ENCODE measurements at places on chromosomes 7 and 10.

- no peak for DNase-seq
These were observed 5.1 kb downstream of the ZMIZ1 start for GRCh38 chr10:79073784-79074432.

DNA sequence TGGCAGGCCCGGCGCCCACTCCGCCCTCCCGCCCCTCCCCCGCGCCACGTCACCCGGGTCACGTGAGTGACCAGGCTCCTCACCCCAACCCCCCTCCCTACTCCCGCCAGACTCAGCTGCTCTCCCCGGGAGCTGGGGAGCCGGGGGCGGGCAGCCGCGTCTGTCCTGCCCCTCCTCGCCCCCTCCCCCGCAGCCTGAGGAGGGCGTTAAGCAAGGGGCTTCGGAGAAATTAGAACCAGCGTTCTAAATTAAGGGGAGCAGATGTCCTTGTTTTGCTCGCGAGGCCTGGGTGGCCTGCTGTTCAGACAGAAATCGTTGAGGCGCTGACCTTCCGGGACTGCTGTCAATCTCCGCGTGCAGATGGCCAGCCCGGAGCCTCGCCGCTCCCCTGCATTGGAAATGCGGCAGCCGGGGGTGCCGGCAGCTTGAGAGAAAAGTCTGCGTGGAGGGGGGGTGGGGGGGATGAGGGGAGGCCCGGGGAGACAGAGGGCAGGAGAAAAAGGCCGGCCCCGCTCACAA lies 102.2 kb upstream of the ZNF438 start:
- no peak for DNase-seq

DNA sequence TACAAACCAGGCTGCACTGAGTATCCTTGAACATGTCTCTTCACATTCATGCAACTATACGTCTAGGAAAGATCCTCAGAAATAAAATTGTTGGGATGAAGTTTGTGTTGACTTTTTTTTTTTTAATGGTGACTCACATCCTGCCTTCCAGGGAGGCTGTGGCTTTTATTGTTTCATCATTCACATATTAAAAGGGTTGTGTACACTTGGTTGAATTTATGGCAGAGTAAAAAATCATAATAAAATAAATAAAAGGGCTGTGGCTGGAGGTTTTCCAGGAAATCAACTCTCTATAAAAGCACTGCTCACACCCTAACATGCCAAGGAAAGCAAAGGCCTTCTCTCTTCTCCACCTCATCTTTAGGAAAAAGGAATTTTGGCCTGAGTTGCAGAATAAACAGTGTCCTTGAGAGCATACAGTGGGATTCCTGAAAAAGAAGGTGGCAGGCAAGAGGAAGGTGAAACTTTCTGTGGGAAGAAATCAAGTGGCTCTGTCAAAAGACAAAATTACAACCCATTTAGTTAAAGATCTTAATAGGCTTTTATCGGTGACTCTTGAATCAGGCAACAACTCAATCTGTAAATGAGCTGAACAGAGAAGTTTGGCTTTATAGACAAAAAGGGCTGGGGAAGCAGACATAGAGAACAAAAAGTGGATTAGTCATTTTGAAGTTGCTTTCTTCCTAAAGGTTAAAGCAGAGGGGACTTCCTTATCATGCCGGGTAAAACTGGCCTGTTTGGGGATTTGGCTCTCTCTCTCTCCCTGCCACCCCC lies 41.6 kb upstream of the FHIP2A start:
- DNase-seq: peak; percentile 80

DNA sequence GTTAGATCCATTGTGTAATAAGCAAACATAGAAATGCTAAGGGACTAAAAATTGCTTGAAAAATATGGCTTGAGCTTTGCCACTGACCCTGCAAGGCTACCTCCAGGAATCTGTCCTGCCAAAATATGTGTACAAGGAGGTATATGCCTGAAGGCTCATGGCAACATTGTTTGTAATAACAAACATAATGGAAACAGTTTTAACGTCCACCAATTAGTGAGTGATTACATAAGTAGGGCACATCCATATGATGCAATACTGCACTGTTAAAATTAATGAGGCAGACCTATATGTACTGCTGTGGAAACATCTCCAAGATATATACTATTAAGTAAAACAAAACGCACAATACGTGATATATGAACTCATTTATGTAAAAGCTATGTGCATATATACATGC lies 13.1 kb upstream of the GOT1 start:
- no peak for DNase-seq

GRCh38 chr10:9229702-9230244 lies 1175.3 kb downstream of the GATA3 start:
- no peak for DNase-seq

DNA sequence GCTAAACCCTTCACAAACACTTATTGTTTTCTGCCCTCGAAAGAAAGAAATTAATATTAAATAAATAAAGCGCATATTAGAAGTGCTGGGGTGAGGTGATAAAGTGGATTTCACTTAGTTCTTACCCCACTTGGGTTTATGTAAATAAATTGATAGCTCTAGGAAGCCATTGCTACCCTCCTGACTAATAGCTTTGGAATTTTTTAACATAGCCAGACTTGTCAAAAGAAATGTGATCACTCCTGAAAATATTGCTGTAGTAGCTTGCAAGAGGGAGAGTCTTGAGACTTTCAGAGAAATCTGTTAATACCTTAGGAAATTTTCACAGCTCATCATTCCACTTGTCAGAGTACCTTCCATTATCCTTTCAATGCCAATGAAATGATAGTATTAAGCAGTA lies 7.6 kb downstream of the ARL5B start:
- DNase-seq: no peak

GRCh38 chr10:72124989-72125388 lies 36.6 kb upstream of the SPOCK2 start:
- DNase-seq: peak; percentile 45

DNA sequence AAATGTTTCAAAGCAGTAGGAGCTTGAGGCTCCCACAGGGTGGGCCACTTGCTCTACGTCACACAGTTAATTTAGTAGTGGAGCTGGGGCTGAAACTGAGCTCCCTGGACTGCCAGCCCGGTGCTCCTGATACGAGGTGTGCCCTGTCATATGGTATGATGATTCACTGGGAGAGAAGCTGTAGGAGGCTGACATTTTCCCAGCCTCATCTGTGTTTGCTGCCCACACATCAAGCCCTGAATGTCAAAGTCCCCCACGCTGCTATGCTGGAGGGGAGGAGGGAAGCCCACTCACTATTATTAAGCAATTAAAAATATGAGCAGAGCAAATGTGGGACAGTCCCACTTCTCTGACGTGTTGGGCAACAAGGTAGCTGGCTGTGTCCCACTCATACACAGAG lies 81.2 kb upstream of the SORCS3 start:
- DNase-seq: no peak
